SJSA1 (cell line): ENCODE measurements at places on chromosomes 3 and 15. TPM values are rescaled to one million over a fixed set of nuclear protein-coding genes. Genes with fewer than 3 reads are reported as not detected.

The NEK11 gene
- 6.3 and 18.0 TPM in 2 replicates for total RNA-seq

The INSYN1 gene
- total RNA-seq: 0.09 TPM in 1 of 2 replicates, not detected in the other

The FES gene
- total RNA-seq: 0.16 TPM in 1 of 2 replicates, not detected in the other

The NMD3 gene
- total RNA-seq: 89.4 and 90.3 TPM in 2 replicates

The FAM174B gene
- total RNA-seq: 0.05 TPM in 1 of 2 replicates, not detected in the other

The COL6A5 gene
- not detected in 2 replicates for total RNA-seq

The CHRD gene
- total RNA-seq: 0.26 TPM in 1 of 2 replicates, not detected in the other

The OR4F6 gene
- not detected in 2 replicates for total RNA-seq

DNA sequence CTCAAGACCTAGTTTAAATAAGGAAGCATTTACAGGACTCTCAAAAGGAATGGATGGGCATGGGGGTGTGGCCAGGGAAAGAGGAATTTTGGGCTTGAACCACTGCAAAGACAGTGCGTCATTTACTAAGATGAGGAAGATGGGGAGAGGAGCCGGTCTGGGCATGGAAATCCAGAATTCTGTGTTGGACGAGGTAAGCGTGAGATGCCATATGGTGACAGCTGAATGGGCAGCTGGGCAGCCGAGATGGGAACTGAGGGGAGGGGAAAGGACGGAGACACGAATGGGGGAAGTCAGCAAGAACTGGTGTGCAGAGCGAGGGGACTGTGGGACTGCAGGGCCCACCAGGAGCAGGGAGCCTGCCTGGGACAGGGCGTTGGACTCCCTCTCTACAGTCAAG, 24.2 kb downstream of the TMEM44 start:
- no peak for DNase-seq

DNA sequence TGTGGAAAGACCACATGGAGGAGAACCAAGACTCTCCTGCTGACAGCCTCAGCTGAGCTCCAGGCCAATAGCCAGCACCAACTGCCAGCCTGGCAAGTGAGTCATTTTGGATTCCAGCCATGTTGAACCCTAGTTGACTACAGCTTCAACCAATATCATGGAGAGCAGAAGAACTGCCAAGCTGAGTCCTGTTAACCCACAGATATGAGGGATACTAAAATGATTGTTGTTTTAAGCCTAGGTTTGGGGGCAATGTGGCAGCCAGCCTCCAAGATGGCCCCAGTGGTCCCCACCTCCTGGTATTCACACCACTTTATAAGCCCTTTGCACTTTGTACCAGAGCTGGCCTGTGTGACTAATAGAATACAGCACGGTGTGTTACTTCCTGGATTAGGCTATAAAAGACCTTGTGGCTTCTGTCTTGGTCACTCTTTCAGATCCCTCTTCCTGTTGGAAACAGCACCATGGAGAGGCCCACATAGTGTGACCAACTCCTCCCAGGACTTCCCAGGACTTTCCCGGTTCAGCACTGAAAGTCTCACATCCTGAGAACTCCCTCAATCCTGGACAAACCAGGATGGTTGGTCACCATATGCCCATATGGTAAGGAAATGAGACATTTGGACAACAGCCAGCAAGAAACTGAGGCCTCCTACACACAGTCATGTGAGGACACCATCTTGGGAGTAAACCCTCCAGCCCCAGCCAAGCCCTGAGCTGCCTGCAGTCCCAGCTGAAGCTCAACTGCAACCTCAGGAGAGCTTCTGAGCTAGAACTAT, 32.4 kb upstream of the CDV3 start:
- DNase-seq: no peak

DNA sequence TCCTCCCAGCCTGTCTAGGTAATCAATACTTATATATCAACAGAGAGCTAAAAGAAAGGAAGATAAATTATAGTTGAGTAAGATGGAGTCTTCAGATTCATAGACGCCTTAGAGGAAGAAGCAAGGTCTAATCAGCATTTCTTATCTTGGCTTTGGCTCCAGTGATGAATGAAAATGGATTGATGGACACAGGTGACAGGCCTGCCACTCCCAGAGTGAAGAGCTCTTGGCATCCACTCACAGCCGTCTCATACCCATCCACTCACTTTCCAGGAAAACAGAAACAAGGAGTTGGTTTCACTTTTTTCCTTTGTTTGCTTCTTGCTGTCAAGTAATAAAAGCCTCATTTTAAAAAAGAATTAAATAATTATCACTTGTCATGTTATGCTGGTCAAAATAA, 168.2 kb downstream of the MFSD1 start:
- no peak for DNase-seq

- DNase-seq: peak; percentile 24
Observed at GRCh38 chr15:81256916-81257315, 60.2 kb downstream of the IL16 start.

DNA sequence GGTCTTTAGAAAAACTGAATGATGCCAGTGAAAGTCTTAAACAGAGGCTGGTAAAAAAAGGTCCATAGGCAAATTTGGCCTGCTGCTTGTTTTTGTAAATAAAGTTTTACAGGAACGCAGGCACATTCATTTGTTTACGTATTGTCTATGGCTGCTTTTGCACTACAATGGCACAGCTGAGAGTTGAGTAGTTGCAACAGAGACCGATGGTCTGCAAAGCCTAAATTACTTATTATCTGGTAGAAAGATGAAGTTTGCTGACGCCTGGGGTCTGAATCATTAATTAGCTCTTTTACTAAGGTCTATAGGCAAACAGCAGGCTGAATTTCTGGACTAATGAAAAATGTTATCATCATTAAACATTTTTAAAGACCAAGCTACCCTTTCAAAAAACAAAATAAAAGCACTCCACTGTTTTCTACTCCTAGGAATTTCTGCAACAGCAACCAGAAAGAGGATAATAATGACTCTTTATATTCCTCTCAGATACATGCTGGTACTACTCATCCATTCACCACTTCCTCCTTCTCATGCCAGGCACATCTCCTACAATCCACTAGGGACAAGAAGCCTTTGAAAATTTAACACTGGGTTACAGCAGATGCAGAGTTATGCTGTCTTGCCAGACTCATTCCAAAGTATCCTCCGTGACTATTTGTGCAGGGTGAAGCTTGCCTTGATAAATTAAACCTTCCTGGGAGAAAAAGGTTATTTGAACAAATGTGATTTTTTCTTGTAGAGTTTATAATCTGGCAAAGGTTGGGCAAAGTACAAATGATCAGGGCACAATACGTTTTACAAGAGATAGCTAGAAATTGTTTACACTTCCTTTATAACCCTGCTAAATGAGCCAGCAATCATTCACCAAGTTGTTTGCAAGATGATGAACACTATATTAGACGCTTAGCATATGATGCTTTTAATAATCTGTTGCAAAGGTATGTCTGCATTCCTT, 6.0 kb downstream of the GATM start:
- no peak for DNase-seq

- no peak for DNase-seq
Observed at GRCh38 chr3:46942481-46943236, 33.9 kb downstream of the CCDC12 start.

DNA sequence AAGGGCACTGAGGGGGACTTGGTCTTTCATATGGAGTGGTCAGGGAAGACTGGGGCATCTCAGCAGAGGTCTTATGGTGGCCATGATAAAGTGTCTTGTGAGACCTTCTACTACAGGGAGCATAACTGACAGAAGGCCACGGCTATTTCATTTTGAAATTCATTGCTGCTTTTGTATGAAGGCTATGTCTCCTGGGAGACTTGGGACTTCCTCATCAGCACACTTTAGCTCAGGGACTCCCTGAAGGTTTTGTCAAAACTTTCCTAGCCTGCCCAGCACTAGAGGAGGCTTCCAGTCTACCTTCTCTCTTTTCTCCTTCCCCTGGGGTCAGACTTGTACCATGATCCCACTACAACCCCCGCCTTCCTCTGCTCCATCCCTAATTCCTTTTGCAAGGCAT, 77.2 kb upstream of the RASGRF1 start:
- no peak for DNase-seq

- no peak for DNase-seq
Observed at GRCh38 chr3:157104928-157105652, 54.9 kb downstream of the CCNL1 start.

DNA sequence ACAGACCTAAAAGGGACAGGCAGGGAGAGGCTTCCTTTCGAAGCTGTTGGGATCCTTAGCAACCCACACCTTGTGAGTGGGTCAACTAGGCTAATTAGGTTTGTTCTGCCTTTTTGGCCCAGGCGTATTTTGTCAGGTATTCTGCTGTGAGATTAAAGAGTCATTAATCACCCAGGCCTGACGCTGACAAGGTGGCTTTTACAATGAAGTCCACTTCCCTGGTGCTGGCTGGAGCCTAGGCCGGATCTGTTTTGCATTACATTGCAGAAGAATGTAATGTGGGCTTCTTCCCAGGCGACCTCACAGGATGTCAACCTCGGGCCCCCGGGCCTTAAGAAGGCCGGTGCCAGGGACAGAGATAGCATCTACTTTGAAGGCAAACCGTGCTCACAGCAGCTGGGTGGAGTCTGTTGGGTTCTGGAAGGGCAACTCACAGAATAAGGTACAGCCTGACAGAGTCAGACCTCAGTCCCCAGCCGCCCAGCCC, 76.9 kb downstream of the HES1 start:
- peak; percentile 47 for DNase-seq

DNA sequence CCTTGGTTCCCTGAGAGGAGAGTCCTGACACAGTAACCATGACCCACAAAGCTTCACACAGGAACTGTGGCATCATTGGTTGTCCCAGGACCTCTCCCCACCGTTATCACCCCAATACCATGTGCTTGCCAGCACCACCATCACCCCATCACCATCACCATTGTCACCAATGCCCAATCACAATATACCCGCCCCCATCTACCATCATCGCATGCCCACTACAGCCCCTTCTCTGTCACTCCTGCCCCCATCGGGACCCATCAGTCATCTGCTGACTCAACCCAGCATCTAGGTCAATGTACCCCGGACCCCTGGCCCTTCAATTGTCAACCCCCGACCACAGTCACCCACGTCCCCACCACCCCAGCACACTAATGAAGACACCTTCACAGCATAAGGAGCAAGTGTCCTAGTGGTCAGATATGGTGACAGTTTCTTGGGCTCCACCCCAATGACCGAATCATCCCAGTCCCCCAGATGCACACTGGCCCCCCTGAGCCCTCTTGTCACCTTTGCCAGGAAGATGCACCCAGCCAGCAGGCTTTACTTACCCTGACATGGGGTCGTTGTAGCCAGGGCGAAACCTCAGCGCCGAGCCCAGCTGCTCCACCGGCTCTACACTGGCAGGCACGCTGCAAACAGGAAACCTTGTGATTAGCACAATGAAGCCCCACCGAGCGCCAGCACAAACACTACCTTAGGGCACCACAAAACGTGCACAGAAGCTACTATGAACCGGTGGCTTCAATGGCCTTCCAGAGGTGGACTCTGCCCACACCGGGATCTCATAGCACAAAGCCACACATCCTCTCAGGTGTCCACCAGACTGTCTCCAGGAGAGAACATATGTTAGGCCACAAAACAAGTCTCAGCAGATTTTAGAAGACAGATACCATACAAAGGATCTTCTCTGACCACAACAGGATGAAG, 25.1 kb downstream of the SHISA5 start:
- no peak for DNase-seq

GRCh38 chr3:66199089-66199473, 21.7 kb upstream of the SLC25A26 start:
- no peak for DNase-seq
